ENCODE measurements at places on chromosomes 1 and 21.

DNA sequence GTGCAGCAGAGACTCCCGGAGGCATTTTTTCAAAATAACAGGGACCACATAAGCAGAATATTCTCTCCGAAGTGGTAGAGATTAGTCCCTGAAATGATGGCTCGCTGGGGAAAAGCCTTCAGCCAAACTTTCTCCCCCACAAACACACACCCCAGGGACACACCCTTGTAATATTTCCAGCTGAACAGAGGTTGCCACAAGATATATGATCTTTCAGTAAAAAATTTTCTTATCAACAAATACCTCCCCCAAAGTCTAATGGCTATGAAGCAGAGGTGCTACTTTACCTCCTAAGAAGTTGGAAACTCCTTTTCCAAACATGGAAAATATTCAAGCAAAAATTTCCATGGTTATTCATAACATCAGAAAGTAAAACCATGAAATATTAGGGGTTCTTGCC lies 190.2 kb upstream of the PALMD start:
- no peak for DNase-seq

DNA sequence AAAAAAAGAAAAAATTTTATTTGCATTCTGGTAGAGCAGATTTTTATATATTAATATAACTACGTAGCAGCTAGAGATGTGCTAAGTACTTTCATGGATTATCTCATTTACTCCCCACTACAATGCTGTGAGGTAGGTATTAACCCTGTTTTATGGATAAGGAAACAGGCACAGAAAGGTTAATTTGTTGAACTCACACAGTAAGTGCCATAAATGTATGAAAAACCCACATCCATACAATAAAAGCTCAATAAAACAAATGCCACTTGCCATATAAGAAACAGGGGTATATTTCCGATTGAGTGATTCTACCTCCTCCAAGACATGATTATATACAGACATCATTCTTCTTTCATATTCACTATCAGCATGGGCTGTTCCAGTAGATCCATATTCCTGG lies 83.1 kb downstream of the INTS7 start:
- DNase-seq, result no peak

DNA sequence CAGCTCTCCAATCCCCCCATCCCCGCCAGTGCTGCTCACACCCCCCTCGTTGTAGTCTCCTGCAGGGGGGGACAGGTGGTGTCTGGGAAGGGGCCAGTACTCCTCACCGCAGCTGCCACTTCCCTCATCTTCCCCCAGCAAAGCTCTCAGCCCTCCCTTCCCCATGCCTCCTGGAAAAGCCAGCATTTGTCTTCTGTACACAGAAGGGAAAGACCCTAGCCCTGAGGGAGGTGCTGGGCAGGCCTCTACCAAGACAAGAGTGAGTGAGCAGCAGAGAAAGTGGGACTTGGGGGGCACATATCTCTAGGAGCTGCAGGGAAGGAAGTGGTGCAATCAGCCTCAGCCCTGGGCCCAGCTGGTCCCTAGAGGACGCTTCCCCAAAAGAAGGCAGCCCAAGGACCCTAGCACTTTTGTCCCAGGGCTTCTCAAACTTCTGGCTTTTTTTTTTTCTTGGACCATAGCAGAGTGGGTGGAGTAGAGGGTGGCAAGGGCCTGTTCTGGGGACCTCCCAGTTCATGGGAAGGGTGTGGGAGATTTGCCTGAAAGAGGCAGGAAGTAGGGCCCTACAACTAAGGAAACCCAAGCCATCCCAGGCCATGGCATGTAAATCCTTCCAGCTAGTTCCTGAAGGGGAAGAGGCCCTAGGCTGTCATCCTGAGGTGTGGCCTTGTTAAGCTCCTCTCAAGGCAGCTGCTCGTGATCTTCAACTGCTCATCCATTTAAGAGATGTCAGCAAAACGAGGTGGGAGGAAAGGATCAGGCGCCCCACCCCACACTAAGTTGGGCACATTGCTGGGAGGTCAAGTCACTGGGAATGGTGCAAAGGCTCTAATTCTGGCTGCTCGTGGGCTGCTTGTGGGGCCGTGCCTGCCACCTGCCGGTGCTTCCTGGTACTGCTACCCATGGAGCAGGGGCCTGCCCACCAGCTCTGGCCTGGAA lies 12.6 kb downstream of the ZC3H12A start:
- DNase-seq, result peak; percentile 86

GRCh38 chr1:151282883-151283725 lies 1.0 kb downstream of the ZNF687 start:
- DNase-seq, result peak; percentile 28

- DNase-seq, result peak; percentile 46
Measured at GRCh38 chr1:8097077-8097799, 71.1 kb upstream of the ERRFI1 start.

GRCh38 chr1:213790565-213790964 lies 197.2 kb upstream of the PROX1 start:
- no peak for DNase-seq

DNA sequence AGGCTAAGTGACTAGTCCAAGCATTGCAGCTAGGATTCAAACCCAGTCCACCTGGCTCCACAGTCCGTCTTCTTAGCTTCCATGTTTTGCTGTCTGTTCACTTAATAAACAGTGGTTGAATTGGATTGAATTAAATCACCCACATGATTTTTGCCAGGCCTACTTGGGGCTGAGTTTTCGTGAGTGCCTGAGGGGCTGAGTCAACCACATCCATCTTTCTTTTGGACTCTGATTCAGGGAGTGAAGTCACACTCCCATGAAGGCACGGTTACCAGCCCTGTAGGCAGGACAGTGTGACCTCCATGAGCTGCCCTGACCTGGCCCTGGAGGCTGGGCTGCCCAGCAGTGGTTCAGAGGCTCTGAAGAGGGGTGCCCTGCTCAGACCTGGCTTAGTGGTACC lies 123.7 kb downstream of the ACTL8 start:
- DNase-seq, result no peak
